Activated CD4-positive, alpha-beta T cell treated with anti-CD3 and anti-CD28 coated beads for 36 hours (primary cell): ENCODE measurements at places on chromosomes 2 and 18. TPM values are rescaled to one million over a fixed set of nuclear protein-coding genes. Genes with fewer than 3 reads are reported as not detected.

DNA sequence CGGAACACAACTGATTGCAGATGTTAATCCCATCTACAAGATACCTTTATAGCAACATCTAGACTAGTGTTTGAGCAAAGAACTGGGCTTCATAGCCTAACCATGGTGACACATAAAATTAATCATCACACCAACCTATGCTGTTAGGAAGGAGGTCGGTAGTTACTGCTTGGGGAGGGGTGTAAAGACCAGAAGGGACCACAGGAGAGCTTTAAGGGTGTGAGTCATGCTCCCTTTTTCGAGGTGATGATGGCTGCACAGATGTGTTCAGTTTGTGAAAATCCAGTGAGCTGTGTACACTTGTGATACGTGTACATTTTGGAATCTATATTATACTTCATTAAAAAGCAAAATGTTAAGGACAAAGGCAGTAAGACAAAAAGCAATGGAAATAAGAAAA lies 4.6 kb upstream of the SEH1L start:
- H3K27me3 ChIP-seq = no peaks in the 10 kb centered on the region
- H3K27ac ChIP-seq = no peak overlapping the region
- H3K4me3 ChIP-seq = no peak overlapping the region

DNA sequence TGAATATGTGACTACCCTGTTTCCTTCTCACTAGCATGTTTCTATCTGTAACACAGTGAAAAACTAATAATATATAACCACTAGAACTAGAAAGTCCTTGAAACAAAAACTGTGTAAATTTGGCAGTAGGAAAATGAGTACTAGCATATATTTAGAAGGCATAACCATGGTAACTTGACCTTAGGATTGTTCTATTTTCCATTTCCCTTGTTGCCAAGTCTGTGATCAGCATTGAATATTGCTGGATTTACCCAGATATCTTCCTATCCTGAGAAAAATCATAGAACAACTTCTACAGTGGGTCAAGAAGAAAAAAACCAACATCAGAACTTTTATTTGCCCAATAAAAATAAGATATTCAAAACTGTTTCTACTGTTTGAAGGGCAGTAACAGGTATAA lies 563.9 kb upstream of the NRXN1 start:
- no peaks in the 10 kb centered on the region for H3K4me1 ChIP-seq
- DNase-seq = no peak
- no peaks in the 10 kb centered on the region for H3K27me3 ChIP-seq

GRCh38 chr2:104880076-104880475 lies 26.2 kb downstream of the POU3F3 start:
- H3K27ac ChIP-seq = no peak overlapping the region
- no peak for DNase-seq
- H3K36me3 ChIP-seq = no peaks in the 10 kb centered on the region
- H3K27me3 ChIP-seq = peaks cover 34% of the 10 kb centered on the region
- no peaks in the 10 kb centered on the region for H3K4me1 ChIP-seq
- H3K4me3 ChIP-seq = no peak overlapping the region

- H3K27ac ChIP-seq = peak overlapping the region; percentile 67
- H3K27me3 ChIP-seq = no peaks in the 10 kb centered on the region
- peaks cover 34% of the 10 kb centered on the region for H3K4me1 ChIP-seq
- DNase-seq = no peak
- H3K4me3 ChIP-seq = no peak overlapping the region
These were observed 105.3 kb upstream of the PGAP1 start for GRCh38 chr2:197031803-197032202.

Gene CRYBA2
- not detected for total RNA-seq

Gene MEP1B
- not detected for total RNA-seq
